ENCODE measurements at places on chromosomes 3 and 15.

- DNase-seq = no peak
Measured at GRCh38 chr15:98803228-98804056, 155.1 kb downstream of the IGF1R start.

- no peak for DNase-seq
Measured at GRCh38 chr3:60399861-60400845, 851.1 kb downstream of the FHIT start.

DNA sequence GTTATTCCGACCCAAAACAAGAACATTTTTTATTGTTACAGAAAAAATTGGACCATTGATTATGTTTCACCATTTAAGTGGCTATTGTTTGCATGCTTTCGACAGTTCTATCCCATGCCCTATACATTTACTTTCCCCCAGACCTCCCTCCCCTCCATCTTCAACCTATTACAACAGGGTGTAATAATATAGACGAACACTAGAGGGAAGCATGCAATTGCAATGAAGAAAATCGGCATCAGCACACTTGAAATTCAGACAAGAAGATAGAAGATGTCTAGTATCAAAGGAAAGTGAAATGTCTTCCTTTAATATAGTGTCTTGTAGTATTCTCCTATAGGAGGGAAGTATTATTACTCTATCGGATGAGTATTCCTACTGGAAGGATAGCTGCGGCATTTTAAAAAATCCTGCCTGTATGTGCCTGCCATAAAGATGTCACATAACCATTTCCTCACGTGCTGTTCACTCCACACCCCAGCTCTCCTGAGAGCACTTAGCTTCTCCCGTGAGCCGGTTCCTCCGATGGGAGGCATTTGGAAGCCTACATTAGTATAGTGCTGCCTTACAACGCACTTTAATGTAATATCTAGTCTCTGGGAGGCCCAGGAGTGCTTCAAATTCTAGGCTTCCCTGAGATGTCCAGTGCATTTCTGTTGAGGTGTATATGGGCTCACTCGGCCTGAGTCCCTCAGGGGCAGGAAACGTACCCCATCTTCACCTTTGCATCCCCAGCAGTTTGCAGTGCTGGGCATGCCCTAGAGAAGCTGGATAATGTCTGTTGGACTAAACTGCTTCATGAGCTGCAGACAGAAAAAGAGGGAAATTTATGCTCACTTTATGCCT lies 17.8 kb upstream of the ERICH6 start:
- DNase-seq = no peak

GRCh38 chr3:24052446-24052845 lies 107.4 kb downstream of the NR1D2 start:
- DNase-seq = no peak

- no peak for DNase-seq
Measured at GRCh38 chr3:43341788-43342187, 55.4 kb downstream of the SNRK start.

GRCh38 chr15:73934281-73934680 lies 8.0 kb downstream of the LOXL1 start:
- no peak for DNase-seq

GRCh38 chr15:92719021-92719420 lies 63.4 kb upstream of the FAM174B start:
- DNase-seq = no peak

DNA sequence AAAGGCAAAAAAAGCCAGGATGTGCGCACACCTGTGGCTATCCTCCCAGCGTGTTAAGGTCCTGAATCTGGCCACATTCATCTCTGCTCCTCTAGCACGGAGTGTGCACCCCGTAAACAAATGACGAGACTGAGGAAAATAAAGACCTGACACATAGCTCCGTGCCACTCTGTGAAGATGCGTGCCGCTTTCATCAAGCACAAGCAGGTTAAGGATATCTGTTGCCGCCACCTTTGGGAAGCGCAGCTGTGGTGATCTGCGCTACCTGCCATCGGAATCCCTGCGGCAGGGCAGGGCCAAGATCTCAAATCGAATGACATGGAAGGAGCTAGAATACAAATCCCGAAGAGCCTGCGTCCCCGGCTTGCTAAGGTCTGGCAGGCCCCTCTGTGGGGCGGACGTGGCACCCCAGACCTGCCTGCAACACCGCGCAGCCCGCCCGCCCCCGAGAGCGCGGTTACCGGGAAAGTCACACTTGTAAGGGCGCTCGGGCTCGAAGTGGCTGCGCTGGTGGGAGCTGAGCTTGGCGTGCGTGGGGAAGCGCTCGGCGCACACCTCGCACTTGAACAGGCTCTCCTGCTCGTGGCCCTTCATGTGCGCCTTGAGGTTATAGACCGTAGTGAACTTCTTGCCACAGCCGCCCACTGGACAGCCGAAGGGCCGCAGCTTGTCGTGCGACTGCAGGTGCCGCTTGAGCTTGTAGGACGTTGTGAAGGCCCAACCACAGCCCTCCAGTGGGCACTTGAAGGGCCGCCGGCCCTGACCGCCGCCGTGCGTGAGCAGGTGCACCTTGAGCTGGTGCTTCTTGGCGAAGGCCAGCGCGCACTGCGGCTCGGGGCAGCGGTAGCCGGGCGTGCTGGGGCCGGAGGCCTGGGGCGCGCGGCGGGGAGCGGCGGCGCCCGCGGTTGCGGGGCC lies 936 bp downstream of the ZXDC start:
- DNase-seq = no peak

DNA sequence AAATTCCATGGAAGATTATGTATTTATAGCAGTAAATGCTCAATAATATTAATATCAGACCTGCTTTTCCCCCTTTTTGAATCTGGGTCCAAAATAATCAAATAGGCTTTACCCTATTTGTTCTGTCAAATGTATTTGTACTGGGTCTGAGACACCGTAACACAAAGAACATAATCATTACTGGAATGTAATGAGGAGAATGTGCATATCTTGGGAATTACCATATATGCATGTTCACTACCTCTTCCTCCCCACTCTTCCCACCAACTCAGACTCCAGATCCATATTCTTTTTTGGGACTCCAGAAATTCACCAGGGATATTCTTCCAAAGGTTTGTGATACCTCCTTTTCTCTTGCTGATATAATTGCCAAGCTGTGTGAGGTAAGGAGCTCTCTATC lies 237.1 kb downstream of the KCNMB2 start:
- no peak for DNase-seq

DNA sequence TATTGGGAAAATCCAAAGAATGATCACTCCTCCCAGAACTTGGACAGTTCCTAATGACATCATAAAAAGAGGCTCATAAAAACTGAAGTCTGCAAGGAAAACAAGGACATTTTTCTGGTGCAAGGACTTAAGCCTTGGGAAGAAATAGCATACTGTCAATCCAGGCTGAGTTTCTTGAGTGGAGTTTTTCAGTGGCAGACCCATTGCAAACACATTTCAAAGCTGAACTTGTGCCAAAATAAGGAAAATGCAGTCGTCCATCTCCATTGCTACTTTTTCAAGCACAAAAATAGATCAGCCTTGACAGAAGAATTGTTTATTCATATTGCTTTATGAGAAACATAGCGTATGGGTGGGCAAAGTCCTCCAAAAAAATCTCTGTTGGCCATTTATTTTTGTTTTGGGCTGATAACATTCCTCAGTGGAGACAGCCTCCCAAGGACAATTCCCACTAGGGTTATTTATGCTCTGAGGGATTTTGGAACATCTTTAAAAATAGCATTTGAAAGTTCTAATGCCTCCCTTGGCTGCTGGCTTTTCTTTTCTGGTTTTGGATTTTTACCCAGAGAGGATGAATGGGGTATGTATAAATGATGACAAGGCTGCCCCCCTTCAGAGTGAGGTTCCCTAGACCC lies 220.0 kb downstream of the CADPS start:
- no peak for DNase-seq

DNA sequence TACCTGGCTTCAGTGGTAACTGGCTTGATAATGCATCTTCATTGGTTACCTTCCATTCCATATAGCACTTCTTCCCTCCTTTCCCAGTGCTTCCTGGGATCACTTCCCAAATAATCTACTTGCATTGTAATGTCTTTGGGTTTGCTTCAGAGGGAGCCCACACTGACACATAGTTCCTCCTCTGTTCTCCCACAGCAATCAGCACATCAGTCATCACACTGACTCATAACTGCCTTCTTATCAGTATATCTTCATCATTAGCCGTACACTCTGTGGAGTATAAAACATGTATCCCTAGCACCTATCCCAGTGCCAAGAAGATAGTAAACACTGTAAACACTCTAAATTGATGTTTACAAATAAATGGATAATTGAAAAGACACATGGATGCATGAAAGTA lies 91.4 kb upstream of the SCN10A start:
- no peak for DNase-seq

DNA sequence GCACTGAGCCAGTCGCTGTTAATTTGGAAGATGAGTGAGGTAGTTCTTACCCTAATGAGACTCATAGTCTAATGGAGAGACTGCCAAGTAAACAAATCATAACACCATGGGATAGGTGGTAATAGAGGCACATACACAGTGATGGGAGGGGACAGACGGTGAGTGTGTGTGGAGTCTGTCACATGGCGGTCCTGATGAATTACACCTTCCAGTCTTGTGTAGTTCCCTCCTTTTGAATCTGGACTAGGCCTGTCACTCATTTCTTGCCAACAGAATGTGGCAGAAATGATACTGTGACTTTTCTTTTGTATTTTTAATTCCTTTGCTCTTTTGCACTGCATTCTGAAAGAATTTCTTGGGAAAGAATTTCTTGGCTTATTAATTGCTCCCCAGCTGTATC lies 78.1 kb downstream of the NR1D2 start:
- no peak for DNase-seq

GRCh38 chr3:44648564-44649229 lies at the start of gene ZNF35:
TSS of gene ZNF35 (plus strand) at chr3:44648732. CDS start at chr3:44651068, 2,336 bp downstream.
- no peak for DNase-seq

DNA sequence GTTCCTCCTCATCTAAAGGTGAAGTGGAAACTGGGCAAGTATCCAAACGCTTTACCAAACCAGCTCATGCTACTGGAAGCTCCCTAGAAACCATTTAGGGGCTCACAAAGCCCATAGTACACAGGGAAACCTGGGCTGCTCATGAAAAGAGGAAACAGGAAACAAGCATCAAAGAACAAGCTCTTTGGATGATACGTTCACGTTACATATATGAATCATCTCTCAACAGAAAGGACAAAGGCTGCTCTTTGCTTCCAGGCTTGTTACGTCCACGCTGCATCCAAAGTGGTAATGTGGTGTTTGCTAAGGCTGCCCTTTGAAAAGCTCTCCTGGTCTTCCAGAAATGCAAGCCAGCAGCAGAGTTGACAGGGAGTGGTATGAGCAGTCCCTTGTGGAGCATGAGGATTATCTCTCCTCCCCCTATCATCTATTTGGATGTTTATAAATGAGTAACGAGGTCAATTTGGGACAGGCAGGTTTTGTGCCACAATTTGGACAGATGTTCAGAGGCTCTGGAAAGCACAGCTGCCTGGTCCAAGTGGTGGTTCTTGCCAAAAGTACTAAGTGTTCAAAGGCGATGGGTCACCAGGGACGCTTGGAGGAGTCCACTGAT lies 98.0 kb upstream of the RORA start:
- DNase-seq = no peak

GRCh38 chr3:104385421-104385820 lies 981.3 kb upstream of the ALCAM start:
- no peak for DNase-seq

DNA sequence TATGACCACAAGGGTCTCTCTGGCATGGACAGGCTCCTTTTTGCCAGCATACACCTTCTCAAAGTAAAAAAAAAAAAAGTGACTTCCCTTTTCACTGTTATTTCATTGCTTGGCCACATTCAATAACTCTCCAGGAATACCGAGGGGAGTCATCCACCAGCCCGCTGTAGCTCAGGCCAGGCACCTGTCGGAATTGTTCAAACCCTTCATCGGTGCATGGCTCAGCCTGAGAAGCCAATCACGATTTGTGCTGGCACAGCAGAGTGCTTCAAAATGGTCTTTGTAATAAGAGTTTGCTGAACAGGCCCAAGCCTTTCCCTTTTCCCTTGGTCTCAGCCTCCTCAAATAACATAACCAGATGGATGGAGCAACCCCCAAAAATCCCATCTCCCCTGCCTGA lies 145.4 kb downstream of the PDZRN3 start:
- no peak for DNase-seq

GRCh38 chr3:18765662-18766061 lies 340.5 kb upstream of the SATB1 start:
- no peak for DNase-seq

- no peak for DNase-seq
Measured at GRCh38 chr3:54137311-54137710, 15.0 kb downstream of the CACNA2D3 start.

GRCh38 chr3:107124885-107125284 lies 252.4 kb upstream of the CCDC54 start:
- DNase-seq = no peak

DNA sequence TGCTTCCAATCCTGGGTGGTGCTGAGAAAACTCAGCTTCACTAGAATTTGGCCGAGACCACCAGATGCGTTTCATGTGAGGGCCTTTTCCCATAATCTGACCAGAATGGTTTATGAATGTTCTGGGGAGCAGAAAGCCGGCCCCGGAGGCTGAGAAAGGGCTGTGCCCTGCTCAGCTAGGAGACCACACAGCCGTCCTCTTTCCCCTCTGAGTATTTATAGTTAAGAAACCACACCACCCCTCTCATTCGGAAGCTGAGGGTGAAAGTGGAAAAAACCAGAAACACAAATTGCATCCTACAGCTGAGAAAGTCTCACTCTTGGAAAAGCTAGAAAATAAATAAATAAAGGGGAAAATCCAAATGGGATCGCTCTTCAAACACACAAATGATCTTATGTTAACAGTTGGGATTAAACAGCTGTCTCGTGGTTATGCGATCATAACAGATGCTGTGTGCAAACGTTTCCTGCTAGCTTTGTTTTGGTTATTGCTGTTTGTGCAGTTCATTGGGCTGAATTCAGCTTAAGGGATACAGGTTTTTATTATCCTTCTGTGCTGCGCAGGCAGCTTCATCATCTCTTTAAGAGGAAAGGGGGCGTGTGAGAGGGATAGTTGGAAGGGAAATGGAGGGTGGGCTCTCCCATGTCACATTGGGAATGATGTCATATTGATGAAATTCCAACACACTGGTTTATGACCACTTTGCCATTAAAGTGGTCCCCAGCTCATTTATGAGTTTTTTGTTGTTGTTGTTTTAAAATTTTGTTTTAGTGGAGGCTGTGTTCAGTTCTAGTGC lies 1026.2 kb upstream of the NR2F2 start:
- no peak for DNase-seq

DNA sequence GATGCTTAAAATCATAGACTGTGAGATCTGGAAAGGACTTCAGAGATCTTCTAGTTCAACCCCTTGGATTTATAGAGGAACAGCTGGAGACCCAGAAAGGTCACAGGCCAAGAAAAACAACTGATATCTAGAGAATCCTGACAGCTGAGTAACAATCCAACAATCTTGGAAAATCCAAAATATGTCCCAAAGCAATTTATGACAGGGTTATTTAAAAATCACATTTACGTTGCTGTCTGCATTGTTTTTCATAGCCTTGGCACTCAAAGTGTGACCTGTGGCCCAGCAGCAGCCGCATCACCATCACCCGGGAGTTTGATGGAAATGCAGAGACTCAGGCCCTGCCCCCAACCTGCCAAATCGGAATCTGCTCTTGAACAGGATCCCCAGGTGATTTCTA lies 78.8 kb downstream of the FBN1 start:
- no peak for DNase-seq

GRCh38 chr3:11203961-11204360 lies 49.7 kb downstream of the HRH1 start:
- no peak for DNase-seq

GRCh38 chr15:63008333-63009049 lies 34.1 kb upstream of the TPM1 start:
- DNase-seq = no peak

GRCh38 chr15:35260941-35261340 lies 175.8 kb upstream of the NANOGP8 start:
- no peak for DNase-seq

- DNase-seq = no peak
Measured at GRCh38 chr3:162400697-162401096, 904.1 kb downstream of the OTOL1 start.

- DNase-seq = no peak
Measured at GRCh38 chr3:39378088-39378487, 5.1 kb upstream of the SLC25A38 start.

All from activated naive CD4-positive, alpha-beta T cell (primary cell).